ENCODE measurements at places on chromosomes 3 and 15. TPM values are rescaled to one million over a fixed set of nuclear protein-coding genes. Genes with fewer than 3 reads are reported as not detected.

The IGSF10 gene
- total RNA-seq, result 0.33 TPM

The SPESP1 gene
- 3.2 TPM for total RNA-seq

The PDCD7 gene
- total RNA-seq, result 22.7 TPM

The TOPBP1 gene
- 25.0 TPM for total RNA-seq

The GOLGA6L9 gene
- 1.8 TPM for total RNA-seq

The SLC28A2 gene
- not detected for total RNA-seq

The TNNC1 gene
- total RNA-seq, result 0.33 TPM

The RBP2 gene
- total RNA-seq, result not detected

The CCR4 gene
- not detected for total RNA-seq

The IQCF5 gene
- total RNA-seq, result not detected

The HRG gene
- total RNA-seq, result not detected

The TTC23 gene
- total RNA-seq, result 22.0 TPM

The SLC22A14 gene
- not detected for total RNA-seq

All from uterine smooth muscle cell (primary cell).